Activated T-helper 2 cell treated with anti-CD3 and anti-CD28 coated beads, Interferon-gamma antibody, Interleukin-2, Interleukin-4, amounts not matched to agents 10 μg/mL and 5 μg/mL and 100 μg/mL, durations not matched to agents 14 hours and 24 hours and 36 hours (primary cell): ENCODE measurements at places on chromosomes 5 and 9. TPM values are rescaled to one million over a fixed set of nuclear protein-coding genes. Genes with fewer than 3 reads are reported as not detected.

WDR38 gene
- total RNA-seq, result not detected in 2 replicates

PCDHB3 gene
- not detected in 2 replicates for total RNA-seq

UBE2D2 gene
- 249 and 262 TPM in 2 replicates for total RNA-seq

C5orf52 gene
- 0.30 TPM in 1 of 2 replicates, not detected in the other for total RNA-seq

LCN10 gene
- total RNA-seq, result 1.2 and 1.7 TPM in 2 replicates

NTRK2 gene
- total RNA-seq, result 1.6 TPM in 2 replicates

AGXT2 gene
- total RNA-seq, result not detected in 2 replicates

SLC6A18 gene
- not detected in 2 replicates for total RNA-seq

SEMA5A gene
- total RNA-seq, result 0.27 and 0.62 TPM in 2 replicates

ZNF883 gene
- total RNA-seq, result 0.16 TPM in 1 of 2 replicates, not detected in the other

OBP2B gene
- not detected in 2 replicates for total RNA-seq

DND1 gene
- total RNA-seq, result 3.2 and 3.5 TPM in 2 replicates

GADD45G gene
- 18.4 and 19.9 TPM in 2 replicates for total RNA-seq

NME5 gene
- total RNA-seq, result not detected in 2 replicates

OR1Q1 gene
- not detected in 2 replicates for total RNA-seq

SLC45A2 gene
- not detected in 2 replicates for total RNA-seq

TRMT10B gene
- total RNA-seq, result 11.8 and 12.1 TPM in 2 replicates

BTNL8 gene
- total RNA-seq, result 0.18 and 0.25 TPM in 2 replicates

ENHO gene
- total RNA-seq, result not detected in 2 replicates

C1QTNF3 gene
- total RNA-seq, result 1.5 and 1.7 TPM in 2 replicates

RGMB gene
- total RNA-seq, result 0.18 and 0.39 TPM in 2 replicates

SHISAL2B gene
- total RNA-seq, result not detected in 2 replicates

ZFAND5 gene
- total RNA-seq, result 95.5 and 99.1 TPM in 2 replicates

WDR55 gene
- 39.1 and 40.0 TPM in 2 replicates for total RNA-seq

C5orf63 gene
- 6.1 and 6.4 TPM in 2 replicates for total RNA-seq

PCDHB11 gene
- not detected in 2 replicates for total RNA-seq

SMIM33 gene
- 0.23 and 0.25 TPM in 2 replicates for total RNA-seq

PCDHGC5 gene
- not detected in 2 replicates for total RNA-seq

ZNF367 gene
- 19.5 and 19.6 TPM in 2 replicates for total RNA-seq

RAD50 gene
- total RNA-seq, result 49.2 and 55.8 TPM in 2 replicates

PCDHB8 gene
- total RNA-seq, result not detected in 2 replicates

PLAC8L1 gene
- 0.71 and 0.74 TPM in 2 replicates for total RNA-seq

SPINK7 gene
- not detected in 2 replicates for total RNA-seq
